ENCODE measurements at places on chromosomes 16 and 17.

DNA sequence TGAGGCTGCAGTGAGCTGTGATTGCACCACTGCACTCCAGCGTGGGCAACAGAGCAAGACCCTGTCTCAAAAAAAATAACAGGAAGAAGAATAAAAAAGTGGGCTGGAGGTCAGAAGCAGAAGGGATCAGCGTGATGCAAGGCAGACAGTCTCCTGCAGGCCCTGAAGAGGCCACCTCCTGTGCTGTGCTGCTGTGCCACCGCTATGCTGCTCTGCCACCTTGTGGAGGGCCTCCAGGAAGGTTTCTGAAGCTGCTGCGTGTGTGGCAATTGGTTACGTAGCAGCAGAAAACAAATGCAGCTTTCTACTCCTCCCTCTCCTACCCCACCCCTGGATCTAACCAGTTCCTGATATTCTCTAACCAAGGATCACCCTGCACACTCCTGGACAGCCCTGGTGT is 815.5 kb downstream of the KCNJ18 start:
- DNase-seq, result no peak

- no peak for DNase-seq
Observed at GRCh38 chr17:4710693-4711634, 532 bp downstream of the ARRB2 start.

DNA sequence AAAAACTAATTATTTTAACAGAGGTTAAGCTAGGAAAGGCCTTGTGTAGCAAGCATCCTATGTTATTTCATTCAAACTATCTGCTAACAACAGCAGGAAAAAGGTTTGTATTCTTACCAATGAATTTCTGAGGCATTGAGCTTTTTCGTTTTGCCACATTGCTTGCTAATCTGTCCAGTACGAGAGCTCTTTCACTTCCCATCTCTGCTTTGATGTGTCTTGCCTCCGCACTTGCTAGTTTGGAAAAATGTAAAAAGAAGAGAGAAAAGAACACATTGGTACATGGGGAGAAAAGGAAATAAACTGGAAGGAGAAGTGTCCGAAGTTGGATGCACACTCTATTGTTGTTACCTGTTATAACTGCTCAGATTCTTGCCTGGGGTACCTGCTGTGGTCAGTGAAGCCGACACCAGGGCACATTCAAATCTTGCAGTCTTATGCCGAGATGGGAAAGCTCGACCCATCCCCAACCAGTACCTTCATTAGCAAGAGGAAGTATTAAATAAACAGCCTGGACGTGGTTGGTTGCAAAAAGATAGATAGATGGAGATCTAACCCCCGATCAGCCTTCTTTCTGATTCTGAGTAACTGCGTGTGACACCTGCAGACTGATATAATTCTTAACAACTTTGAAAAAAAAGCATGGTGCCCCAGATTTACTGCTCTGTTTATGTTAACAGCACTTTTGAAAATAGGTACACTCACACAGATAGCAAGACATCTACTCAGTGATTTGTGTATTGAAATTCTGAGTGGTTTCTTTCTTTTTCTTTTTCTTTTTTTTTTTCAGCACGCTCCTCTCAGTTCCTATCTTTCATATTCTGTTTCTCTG is 40.0 kb downstream of the GRB7 start:
- DNase-seq, result no peak

GRCh38 chr17:180381-181244 is 837 bp downstream of the DOC2B start:
- no peak for DNase-seq

DNA sequence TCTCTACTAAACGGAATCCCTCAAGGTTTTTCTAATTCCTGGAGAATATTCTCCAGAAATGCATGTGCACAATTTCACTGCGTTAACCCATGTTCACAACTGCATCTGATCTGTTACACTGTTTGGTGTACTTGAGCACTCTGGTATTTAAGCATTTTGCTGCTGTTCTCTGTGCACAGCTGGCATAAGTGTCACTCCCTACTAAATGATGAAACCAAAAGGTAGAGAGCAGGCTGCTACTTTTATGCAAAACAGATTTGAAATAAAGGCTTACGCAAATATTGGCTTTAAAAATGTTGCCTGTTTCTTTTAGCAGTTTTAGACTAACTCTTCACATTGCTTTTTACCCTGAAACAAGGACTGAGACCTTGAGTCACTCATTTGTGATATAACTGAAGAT is 41.7 kb downstream of the ESRP2 start:
- DNase-seq, result no peak

DNA sequence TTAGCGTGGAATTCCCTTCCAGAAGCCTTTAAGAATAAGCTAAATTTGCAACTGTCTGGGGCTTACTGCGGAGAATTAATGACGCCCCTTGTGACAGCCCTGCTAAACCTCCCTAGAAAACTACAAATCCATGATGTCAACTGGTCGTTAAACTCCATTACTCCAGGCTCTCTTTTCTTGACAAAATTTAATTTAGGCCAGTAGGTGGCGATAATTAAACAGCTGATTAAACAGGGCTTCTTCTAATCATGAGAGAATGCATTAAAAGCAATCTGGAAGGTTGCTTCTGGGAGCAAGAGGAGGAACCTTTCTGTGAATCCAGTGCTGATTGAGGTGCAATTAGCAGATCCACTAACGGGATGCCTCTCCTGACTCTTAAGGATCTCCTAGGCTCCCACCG is 8.1 kb upstream of the NLRP1 start:
- peak; percentile 16 for DNase-seq

DNA sequence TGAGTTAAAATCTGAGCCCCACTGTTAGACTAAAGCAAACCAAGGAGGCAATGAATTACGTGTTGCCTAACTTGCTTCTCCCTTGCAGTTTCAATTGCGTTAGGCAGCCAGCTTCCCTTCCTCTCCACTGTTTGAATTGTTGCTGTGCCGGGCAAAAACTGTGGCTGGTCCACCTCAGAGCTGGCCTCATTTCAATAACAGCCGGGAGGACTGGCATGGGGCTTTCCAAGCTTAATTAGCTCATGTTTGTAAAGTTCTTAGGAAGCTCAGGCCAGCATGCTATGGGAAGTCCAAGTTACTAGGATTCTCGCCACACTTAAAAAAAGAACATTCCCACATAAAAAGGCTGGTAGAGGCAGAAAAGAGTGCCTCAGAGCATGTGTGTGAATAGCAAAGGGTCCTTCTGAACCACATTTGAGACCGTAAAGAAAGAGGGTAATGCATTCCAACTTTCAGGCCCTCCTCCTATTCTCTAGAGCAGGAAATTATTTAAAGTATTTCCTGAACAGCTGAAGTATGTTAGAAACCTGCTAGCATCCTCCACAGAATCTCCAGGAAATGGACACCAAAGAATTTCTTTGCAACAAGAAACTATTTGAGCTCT is 79.0 kb upstream of the SMURF2 start:
- no peak for DNase-seq

DNA sequence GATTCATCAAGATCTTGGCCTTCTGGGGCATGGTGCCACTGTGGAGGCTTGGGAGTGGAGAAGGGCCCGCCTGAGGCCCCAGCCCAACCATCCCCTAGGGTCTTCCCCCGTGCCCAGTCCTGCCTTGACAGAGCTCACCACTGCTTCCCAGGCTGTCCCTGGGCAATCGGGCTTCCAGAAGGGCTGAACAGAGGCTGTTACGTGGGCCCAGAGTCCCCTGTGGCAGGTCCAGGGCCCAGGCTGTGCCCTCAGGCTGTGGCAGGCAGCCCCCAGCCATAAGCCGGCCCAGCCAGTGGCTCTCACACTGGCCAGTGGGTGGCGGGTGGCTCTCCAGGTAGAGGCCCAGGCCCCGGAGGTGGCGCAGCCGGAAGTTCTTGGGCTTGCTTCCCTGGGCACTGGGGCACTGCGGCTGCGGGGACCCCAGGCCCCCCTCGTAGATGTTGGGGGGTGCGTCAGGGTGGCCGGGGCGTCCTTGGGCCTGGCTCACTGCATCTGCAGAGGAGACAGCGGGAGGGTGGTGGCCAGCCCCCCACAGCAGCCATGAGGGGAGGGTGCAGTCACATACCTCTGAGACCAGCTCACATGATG is 809 bp downstream of the C16orf90 start:
- no peak for DNase-seq

DNA sequence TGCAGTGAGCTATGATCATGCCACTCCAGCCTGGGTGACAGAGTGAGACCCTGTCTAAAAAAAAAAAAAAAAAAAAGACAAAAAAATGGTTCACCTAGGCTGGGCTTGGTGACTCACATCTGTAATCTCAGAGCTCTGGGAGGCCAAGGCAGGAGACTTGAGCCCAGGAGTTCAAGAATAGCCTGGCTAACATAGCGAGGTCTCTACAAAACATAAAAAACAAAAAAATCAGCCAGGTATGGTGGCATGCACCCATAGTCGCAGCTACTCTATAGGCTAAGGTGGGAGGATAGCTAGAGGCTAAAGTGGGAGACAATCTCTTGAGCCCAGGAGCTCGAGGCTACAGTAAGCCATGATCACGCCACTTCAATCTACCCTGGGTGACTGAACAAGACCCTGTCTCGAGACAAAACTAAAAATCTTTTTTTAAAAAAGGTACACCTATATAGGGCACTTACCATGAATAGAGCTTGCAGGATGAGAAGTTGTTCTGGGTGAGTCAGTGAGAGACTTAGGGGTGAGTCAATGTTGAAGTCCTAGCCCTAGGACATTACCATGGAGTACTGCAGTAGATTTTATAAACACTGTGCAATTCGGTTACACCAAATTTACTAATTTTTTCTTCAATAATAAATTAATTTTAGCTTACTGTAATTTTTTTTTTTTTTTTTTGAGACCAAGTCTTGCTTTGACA is 19.0 kb downstream of the USP32 start:
- DNase-seq, result peak; percentile 40

DNA sequence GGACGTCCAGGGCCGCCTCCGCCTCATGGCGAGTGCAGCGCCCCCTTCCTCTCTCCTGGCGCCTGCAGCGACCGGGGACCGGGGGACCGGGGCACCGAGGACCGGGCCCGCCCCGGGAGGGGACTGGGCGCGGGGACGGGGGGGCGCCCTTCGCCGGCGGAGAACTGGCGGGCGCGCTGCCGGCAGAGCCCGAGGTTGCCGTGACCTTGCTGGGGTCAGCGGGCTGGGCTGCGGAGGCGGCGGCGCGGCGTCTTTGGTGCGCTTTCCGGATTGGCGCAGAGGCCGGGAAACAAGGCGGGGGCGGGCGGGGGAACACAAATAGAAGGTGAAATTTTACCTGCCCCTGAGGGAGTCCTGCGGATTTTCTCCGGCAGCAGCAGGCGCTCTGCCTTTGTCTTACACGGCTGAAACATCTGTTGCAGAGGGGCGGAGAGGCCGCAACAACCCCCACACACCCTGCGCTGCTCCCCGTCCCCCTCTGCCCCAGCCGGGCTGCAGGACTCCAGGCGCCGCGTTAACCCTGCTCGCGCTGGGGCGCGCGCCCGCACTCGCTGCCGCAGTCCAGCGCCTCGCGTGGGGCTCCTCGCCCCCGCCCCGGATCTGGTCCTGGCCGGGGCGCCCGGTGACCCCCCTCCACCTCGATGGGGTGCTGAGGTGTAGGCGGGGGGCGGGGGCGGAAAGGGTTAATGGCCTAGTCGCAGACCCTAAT is 53.5 kb downstream of the SREBF1 start:
- DNase-seq, result no peak
